Stimulated activated naive B cell treated with anti-CD40 and anti-IgM and Interleukin-4, amounts not matched to agents 10 μg/mL and 1 μg/mL and 100 μg/mL, for 72 hours (primary cell): ENCODE measurements at places on chromosomes 5 and 9.

GRCh38 chr9:80320480-80320879 is 748.7 kb downstream of the TLE4 start:
- no peak for DNase-seq
- H3K4me1 ChIP-seq = peaks cover 1% of the 10 kb centered on the region
- no peak overlapping the region for H3K27ac ChIP-seq
- no peaks in the 10 kb centered on the region for H3K27me3 ChIP-seq
- H3K36me3 ChIP-seq = no peaks in the 10 kb centered on the region

GRCh38 chr5:131129306-131129705 is 35.8 kb downstream of the HINT1 start:
- no peak overlapping the region for H3K4me3 ChIP-seq
- DNase-seq = no peak
- no peak overlapping the region for H3K27ac ChIP-seq
- peaks cover 11% of the 10 kb centered on the region for H3K36me3 ChIP-seq
- no peaks in the 10 kb centered on the region for H3K4me1 ChIP-seq

DNA sequence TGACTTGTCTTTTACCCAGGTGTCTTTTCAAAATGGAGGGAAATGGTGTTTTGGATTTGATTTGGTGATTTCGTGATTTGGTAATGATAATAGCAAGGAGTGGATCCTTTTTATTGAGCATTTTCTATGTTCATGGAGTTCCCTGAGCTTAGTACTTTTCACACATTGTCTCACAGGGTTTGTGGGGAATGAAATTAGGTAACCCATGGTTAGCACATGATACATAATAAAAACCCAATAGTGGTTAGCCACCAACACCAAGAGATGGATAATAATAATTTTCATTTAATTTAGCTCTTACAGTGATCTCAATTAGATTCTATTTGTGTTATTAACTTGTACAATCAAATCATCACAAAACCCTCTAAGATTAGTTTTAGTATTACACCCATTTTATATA is 65.4 kb downstream of the ARHGAP26 start:
- no peaks in the 10 kb centered on the region for H3K27me3 ChIP-seq
- H3K4me3 ChIP-seq = no peak overlapping the region
- DNase-seq = no peak
- H3K4me1 ChIP-seq = peaks cover 5% of the 10 kb centered on the region

DNA sequence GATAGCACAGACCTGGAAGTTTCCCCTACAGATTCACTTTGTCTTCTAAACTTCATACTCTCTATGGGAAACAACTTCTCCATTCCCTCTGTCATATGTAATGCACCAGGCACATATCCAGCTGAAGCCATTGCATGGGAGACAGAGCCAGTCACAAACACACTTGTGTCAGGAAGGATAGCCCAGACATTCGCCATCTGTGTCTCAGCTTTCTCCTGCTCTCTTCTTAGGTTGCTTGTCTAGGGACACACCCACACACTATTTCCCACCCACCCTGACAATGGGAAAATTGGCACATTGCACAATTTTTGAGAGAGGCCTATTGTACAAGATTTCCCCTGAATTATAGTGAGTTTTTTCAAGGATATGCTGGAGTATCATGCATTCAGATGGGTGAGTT is 158.4 kb upstream of the MPDZ start:
- no peaks in the 10 kb centered on the region for H3K4me1 ChIP-seq
- H3K4me3 ChIP-seq = no peak overlapping the region
- no peak overlapping the region for H3K27ac ChIP-seq
- no peaks in the 10 kb centered on the region for H3K27me3 ChIP-seq

DNA sequence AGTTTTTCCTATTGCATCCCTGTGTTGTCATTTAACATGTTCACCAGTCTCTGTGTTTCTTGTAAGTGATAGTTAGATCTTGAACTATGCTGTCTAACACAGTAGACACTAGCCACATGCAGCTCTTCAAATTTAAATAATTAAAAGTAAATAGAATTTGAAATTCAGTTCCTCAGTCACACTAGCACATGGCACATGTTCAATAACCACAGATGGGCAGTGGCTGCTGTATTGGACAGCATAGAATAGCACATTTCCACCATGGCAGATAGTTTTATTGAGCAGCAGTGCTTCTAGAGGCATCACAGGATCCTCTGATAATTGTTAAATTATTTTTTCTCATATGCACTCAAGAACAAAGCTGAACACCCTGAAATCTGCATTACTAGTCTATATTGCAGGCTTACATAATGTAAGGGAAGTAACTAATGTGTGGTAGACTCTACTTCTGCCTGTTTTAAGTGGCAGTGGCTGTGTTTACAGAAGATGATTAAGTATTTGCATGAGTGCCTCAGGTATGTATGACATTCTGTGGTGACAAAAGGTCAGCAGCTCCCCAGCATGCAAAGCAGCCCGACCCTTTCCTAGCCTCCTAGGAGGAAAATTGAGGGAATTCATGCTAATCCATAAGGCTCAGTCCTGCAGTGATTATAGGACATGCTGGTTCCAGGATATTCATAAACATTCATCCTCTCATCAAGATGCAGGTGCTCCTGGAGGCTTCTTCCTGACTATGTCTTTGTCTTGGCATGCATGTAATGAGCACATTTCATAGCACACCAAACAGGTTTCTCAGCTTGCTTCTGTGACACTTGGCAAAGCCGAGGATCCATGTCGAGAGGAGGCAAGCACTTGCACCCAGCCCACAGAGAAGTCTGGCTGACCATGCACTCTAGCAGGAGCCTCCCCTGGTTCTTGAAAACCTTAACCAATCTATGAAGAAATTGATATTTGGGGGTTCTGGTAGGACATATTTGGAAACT is 45.5 kb downstream of the SH3RF2 start:
- H3K4me1 ChIP-seq = no peaks in the 10 kb centered on the region
- H3K27ac ChIP-seq = no peak overlapping the region
- no peaks in the 10 kb centered on the region for H3K36me3 ChIP-seq
- H3K27me3 ChIP-seq = peaks cover 4% of the 10 kb centered on the region
- no peak overlapping the region for H3K4me3 ChIP-seq
- no peak for DNase-seq

DNA sequence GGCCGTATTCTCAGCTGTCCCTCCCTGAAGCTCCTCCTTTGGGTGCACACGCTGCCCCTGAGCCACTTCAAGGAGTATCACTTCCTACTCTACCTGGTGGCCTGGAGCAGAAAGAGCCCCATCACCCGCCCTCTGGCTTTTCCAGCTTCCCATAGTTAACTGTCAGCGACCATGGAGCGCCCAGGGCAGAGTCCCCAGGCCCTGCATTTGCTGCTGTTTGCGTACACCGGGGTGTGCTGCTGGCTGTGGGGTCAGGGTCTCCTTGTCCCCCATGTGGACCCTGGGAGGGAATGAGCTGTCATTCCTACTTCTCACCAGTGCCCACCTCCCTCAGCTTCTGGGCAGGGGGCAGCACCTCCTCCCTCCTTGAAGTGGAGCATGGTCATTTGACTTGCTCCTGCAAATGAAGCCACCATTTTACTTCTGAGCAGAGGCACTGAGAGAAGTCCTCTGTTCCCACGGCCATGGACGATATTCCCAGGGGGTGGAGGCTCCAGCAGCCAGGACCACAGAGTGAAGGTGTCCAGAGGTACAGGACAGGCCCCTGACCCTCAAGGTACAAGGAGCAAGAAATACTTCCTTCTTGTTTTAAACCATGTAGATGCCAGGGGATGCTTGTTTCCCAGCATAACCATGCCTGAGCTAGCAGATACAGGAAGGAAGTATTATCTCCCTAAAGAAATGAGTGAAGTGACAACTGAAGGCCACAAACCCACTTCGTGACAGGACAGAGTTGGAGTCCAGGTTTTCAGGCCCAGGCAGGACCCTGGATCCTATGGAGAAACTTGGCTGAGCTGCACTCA is 40.6 kb upstream of the COL5A1 start:
- no peak overlapping the region for H3K27ac ChIP-seq
- H3K27me3 ChIP-seq = no peaks in the 10 kb centered on the region
- DNase-seq = no peak

DNA sequence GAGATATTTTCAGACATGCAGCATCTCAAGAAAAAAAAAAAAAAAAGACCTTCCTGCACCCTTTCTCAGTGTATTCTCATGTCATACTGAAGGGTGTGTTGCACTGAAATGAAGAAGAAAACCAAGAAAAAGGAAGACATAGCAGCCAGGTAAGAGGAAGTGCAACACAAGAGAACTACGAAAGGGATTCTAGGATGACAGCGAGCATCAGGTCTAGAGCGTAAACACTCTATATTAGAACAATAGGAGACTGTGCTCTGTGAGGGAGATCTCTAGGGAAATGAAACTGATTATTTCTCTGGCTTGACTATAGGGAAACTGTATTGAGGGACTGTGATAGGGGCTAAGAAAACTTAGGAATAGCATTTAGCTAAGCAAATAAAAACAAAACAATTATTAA is 30.0 kb downstream of the BTF3 start:
- no peaks in the 10 kb centered on the region for H3K36me3 ChIP-seq
- H3K4me3 ChIP-seq = no peak overlapping the region
- no peak overlapping the region for H3K27ac ChIP-seq
- H3K4me1 ChIP-seq = peaks cover 7% of the 10 kb centered on the region
- H3K27me3 ChIP-seq = peaks cover 42% of the 10 kb centered on the region

DNA sequence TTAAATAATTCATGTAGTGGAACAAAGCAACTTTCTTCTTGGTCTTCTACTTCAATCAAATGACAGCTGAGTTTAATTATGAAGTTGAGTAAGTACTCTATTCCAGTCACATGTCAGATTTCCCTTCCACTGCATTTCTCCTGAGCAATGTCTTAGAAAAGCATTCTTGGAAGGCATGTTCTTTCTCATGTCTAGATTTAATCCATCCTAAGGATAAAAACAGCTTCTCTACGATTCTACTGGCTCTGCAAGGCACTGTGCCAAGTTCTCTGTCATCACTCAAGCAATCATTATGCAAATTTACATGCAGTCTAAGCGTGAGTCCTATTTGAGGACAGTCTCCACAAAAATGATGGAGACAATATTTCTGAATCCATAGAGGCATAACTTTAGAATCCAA is 142.4 kb downstream of the YIPF5 start:
- no peak overlapping the region for H3K27ac ChIP-seq
- no peaks in the 10 kb centered on the region for H3K4me1 ChIP-seq
- DNase-seq = no peak
- H3K27me3 ChIP-seq = peaks cover 17% of the 10 kb centered on the region
- H3K4me3 ChIP-seq = no peak overlapping the region

- H3K27me3 ChIP-seq = no peaks in the 10 kb centered on the region
- H3K36me3 ChIP-seq = no peaks in the 10 kb centered on the region
- no peaks in the 10 kb centered on the region for H3K4me1 ChIP-seq
- H3K27ac ChIP-seq = no peak overlapping the region
- DNase-seq = no peak
Observed at GRCh38 chr5:87850843-87851242, 417.8 kb downstream of the TMEM161B start.
